ENCODE measurements at places on chromosomes 16 and 17. TPM values are rescaled to one million over a fixed set of nuclear protein-coding genes. Genes with fewer than 3 reads are reported as not detected.

- DNase-seq, result no peak
These were observed 35.9 kb upstream of the NUDT7 start for GRCh38 chr16:77686385-77686784.

- no peak for DNase-seq
These were observed 336.9 kb downstream of the CDH13 start for GRCh38 chr16:82963653-82964052.

- DNase-seq, result peak; percentile 61
These were observed 10.9 kb downstream of the COPZ2 start for GRCh38 chr17:48026502-48027321.

DNA sequence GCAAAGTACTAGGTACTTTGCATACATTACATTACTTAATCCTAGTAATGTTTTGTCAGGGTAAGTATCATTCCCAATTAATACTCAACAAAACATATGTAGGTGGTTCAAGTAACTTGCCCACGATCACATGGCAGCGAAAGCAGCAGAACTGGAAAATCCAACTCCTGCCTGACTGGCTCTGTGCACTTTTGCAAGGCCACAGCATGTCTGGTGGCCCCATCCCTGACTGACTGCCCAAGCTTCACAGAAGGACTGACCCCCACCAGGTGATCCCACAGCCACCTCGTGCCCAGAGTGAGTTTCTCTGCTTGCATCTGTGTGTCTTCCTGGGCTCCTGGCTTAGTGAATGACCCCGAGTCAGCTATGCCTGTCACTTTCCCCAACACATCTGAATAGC, 11.4 kb downstream of the CNP start:
- DNase-seq, result no peak

DNA sequence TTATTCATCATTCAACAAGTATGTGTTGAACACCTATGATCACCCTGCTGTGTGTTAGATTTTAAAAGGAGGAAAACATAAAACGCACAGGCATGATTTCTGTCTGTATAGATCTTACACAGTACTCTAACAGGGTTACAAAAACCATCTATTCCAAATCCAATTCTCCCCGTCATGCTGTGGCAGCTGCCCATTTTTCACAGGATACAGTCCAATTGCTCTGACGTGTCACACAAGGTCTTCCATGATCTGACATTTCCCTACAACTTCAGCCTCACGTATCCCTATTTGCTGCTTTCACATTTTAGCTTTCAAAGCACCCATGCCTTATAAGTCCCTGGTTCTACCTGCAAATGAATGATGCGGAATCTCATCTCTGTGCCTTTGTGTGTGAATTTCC, 67.0 kb upstream of the CNTNAP4 start:
- no peak for DNase-seq

DNA sequence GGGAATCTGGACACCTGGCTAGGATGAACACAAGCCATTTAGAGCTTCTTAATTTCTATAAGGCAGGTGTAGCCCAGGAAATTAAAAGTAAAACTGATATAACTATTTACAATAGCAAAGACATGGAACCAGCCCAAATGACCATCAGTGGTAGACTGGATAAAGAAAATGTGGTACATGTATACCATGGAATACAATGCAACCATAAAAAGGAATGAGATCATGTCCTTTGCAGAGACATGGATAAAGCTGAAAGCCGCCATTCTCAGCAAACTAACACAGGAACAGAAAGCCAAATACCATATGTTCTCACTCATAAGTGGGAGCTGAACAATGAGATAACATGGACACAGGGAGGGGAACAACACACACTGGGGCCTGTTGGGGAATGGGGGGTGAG, 19.4 kb downstream of the FAHD1 start:
- no peak for DNase-seq

- no peak for DNase-seq
These were observed 11.3 kb upstream of the DNASE1 start for GRCh38 chr16:3643095-3643730.

GRCh38 chr16:74682556-74682955, 15.9 kb upstream of the RFWD3 start:
- no peak for DNase-seq

GRCh38 chr16:11526655-11527350, 59.9 kb downstream of the LITAF start:
- no peak for DNase-seq

GRCh38 chr16:56424791-56425438, 430 bp downstream of the AMFR start:
- DNase-seq, result peak; percentile 34

DNA sequence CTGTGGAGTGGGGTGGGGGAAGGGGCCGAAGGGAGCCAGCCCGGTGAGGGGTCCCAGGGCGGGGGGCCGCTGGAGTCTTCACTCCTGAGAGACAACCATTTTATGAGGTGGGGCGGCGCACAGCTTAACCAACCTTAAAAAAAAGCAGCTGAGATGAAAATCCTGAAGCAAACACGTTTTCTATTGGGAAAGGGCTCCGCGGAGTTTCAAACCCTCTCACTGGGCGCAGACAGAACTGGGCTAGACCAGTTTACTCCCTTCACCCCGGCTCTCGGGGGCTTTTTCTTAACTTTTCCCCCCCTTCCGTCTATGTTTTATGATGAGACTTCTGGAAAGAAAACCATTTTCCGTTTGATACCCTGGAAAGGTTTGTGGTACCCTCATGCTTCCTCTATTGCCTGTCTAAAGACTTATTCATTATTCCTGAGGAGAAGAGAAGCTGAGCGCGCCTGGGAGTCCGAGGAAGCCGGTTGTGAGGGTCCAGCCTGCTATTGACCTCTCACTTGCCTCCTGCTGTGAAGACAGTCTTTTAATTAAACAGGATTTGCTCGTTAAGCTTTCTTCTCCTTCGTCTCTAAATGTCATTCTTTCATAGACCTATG, 482 bp upstream of the SSH2 start:
- no peak for DNase-seq

- no peak for DNase-seq
These were observed 127.8 kb upstream of the CDH5 start for GRCh38 chr16:66238696-66239095.

DNA sequence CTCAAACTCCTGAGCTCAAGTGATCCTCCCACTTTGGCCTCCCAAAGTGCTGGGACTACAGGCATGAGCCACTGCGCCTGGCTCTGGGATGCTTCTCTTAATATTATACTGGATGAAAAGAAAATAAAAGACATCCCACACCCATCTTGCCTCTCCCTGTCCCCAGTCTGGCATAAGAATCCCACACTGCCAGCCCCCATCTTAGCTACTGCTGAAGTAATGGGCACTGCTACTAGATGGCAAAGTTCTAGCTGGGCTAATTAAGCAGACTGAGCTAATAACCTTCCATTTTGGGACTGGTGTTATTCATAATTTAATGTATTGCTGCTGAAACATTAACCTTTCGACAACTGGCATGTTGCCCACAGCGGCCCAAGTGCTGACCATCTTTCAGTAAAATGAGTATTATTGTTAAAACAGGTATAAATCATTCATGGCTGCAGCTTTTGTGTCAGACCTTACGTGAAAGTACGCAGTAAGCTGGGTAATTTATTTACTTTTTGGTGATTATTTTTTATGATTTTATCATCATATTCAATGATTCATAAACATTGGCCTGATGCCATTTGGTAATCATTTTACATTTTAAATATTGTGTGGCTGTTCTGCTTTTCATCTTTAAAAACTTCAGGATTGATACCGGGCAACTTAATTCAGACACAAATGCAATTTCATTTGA, 47.4 kb upstream of the ZFHX3 start:
- no peak for DNase-seq

DNA sequence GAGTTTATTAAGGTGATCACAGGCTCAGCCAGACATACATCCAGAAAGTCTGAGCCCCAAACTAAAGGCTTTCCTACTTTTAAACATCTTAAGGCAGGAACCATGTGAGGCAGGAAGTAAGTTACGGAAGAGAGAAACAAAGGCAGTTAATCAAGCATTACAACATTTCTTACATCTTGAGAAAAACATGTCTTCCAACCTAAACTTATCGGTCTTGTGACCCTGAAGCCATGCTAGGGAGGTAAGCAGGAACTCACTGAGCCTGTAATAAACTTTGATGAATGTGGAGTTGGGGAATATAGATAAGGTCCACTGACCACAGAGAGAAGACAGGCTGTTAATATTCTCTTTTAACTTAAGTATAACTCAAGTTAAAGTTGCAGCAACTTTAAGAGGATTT, 3.5 kb upstream of the ACSM3 start:
- no peak for DNase-seq

DNA sequence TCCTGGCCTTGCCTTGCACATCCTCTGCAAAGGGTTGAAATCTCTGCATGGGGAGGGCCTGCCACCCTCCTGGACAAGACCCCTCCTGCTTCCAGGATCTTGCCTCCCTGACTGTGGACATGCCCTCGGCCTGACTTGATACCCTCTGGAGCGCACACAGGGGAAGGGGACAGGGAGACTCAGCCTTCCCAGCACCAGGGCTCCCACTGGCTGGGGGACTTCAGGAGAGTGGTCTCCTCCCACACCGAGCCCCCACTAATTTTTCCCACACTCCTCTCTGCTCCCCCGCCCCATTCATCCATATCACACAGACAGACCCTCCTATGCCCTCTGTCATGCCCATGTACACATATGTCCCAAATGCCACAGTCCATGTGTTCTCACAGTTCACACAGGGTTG, 14.3 kb downstream of the SGCA start:
- DNase-seq, result no peak

PRKCB gene
- total RNA-seq, result 137 TPM

ITGA2B gene
- 297 TPM for total RNA-seq

APOBR gene
- 13.6 TPM for total RNA-seq

SKAP1 gene
- total RNA-seq, result 138 TPM

HOXB13 gene
- not detected for total RNA-seq

SLC13A2 gene
- total RNA-seq, result not detected

PERCC1 gene
- not detected for total RNA-seq

NPIPB13 gene
- 17.4 TPM for total RNA-seq

RPUSD1 gene
- 17.1 TPM for total RNA-seq

PYY gene
- not detected for total RNA-seq

Measured in T-helper 17 cell (primary cell).